ENCODE measurements at places on chromosomes 12 and 14. TPM values are rescaled to one million over a fixed set of nuclear protein-coding genes. Genes with fewer than 3 reads are reported as not detected.

CCDC184 gene
- 0.22 TPM for total RNA-seq

TMEM253 gene
- total RNA-seq: not detected

TAS2R14 gene
- total RNA-seq: 1.6 TPM

RNASE3 gene
- total RNA-seq: not detected
